Glutamatergic neuron (in vitro differentiated cells): ENCODE measurements at places on chromosomes 7 and 10.

DNA sequence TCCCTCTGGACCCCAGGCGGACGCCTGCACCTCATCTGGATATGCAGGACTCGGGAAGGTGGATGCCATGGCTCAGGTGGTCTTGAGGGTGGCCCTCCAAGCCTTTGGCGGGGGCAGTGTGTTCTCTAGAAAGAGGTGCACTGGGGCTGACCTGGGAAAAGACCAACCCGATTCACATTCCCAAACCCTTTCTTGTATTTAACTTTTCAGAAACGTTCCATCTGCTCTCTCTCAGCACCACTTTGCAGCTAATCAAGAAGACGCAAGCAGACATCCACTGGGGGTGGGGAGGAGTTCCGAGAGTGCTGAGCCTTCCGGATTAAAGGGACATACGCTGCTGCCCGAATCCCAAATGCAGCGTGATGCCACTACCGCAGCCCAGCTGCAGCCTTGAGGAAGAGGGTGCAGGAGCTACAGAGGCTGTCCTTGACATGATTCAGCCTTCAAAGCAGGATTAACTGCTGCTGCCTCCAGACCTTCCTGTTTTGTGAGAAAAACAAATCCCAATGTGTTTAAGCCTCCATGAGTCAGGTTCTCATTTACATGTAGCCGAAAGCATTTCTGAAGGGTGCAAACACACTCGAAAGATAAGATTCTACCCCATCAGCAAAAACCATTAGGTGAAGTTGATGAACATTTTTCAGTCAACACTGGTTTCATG is 39.9 kb downstream of the RBM17 start:
- no peak for DNase-seq

DNA sequence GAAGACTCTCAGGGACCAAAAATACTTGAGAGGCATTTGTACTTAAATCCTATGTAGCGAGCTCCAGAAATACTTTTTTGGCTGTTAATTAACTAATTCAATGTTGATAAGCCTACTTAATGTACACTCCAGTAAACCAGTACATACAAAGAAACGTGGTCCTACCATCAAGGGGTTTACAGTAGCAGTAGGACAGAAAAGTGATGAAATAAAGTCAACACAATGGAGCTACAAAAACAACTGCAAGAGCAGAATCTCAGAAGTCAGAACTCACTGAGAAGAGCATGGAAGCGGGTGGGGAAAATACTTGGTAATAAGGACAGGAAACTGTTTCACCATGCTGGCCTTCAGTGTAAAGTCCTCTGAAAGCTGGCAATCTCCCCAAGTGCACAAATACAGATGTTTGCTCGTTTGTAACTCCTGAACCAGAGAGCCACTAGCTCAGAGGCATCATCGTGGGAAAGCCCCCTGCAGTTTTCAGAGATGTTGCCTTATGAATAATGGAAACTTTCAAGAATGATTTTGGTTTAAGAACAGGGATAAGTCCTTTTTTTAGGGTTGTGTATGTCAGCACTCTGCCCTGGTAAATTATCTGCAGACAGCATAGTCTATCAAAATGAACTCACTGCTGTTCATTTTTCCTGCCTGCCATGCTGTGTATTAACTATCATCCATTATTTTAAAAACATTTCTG is 233.2 kb downstream of the SORCS1 start:
- DNase-seq: no peak

- no peak for DNase-seq
These were observed 53.5 kb downstream of the DNAJC12 start for GRCh38 chr10:67784474-67784873.

DNA sequence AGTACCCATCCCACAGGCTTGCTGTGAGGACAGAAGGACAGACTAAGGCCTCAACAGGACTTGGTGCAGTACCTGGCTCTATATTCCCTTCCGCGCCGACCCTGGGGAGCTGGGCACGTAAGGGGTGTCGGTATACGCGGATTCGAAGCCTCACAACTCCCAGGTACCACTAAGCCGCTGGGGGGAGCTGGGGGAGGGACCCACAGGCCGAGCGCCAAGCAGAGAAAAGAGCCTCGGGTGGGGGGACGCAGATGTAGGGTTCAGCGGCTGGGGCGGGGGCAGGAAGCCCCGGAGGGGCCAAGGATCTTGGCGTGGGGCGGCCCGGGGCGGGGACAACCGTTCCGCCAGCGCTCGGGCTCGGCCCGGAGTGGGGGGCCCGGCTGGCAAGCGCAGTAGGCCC is 126.4 kb upstream of the ZNF746 start:
- peak; percentile 30 for DNase-seq

DNA sequence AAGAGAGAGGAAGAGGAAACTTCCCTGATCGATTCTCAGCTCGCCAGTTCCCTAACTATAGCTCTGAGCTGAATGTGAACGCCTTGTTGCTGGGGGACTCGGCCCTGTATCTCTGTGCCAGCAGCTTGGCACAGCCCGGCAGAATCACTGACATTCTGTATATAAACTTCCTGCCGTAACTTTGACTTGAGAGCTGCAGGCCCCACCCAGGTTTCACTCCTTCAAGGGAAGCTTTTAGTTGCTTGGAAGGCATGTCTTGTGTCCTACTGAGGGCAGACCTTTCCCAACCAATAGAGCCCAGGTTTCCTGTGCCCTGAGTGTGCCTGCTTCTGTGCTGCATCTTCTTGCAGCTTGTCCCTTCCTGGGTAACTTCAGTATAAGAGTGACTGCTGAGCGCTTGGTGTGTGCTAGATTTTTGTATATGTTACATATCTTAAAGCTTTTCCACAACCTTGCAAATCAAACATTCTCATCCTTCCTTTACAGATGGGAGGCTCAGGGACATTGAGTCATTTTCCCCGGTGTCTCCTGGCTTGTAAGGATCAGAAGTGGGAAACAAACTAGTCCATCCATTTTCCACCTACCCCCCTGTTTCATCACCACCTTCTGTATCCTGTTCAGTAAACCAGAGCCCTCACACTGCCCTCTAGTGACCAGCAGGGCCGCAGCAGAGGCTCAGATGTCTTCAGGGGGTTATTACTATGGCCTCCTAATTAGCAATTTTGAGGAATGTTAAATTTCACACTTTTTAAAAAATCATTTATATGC is 225.2 kb upstream of the PRSS58 start:
- DNase-seq: peak; percentile 80

DNA sequence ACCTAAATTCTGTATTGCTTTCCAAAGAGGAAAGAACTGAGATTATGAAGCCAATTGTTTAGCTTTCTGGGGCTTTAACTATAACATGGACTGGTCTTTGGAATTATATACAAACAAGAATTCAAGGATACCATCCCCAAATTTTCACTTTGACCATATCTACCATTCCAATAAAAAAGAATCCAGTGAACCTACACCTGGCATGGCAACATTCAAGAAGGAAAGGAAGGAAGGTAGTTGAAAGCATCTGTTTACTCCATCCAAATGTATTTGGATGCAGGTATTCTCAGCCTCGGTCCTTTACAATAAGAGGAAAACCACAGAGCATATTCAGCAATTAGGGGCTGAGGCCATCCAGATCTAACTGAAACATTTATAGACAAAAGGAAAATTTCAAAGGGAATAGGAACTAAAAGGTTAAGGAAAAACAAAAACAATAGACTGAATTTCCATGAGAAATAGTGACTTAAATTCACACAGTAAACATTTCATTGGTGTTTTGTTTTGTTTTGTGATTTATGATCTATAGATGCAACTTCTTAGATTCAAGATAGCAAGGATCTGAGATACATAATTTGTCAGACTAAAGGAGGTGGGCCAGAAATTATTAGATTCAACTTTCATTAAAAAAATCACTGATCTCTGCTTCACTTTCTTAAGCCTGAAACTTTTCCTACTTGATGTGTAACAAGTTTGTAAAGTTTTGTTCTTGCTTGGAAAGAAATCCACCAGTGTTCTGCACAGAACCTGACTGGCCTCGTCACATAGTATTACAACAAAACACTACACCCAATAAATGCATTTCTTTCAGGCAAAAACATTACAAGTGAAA is 12.7 kb downstream of the SKIDA1 start:
- no peak for DNase-seq

GRCh38 chr7:22363756-22364422 is 6.9 kb upstream of the RAPGEF5 start:
- DNase-seq: no peak

DNA sequence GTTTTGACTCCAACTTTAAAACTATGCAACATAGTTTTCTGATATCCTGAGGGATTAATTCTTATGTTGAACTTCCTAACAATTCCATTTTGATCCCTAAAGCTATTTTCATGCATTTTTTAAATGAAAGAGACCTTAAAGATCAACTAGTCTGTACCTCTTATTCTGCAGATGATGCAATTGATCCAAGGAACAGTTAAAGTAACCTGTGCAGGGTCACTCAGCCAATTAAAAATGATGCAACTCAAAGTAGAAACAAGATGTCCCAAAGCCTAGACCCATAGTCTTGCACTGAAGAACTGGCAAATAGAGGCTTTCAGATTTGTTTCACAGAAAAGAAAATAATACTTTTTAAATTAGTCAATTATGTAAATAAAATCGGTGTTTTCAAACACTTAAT is 86.3 kb downstream of the IMMP2L start:
- DNase-seq: no peak

DNA sequence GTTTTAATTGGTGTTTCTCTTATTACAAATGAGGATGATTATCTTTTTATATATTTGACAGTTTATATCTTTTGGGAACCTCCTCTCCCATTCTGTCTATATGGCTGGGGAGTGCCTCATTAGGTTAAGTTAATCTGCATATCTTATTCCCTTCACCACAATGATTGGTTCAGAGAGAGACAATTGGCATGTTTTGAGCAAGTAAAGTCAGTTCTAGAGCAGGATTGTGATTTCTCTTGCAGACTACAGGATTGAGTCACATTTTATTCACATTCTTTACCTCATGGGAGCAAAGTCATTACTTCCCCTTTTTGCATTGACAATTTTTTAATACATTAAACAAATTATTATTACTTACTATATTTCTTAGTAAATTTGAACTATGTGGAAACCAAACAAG is 345.6 kb downstream of the MDFIC start:
- no peak for DNase-seq

GRCh38 chr7:144826208-144826607 is 9.6 kb downstream of the TPK1 start:
- no peak for DNase-seq

- no peak for DNase-seq
These were observed 29.6 kb downstream of the SH2D4B start for GRCh38 chr10:80567292-80567691.

GRCh38 chr10:15804109-15804508 is 56.2 kb downstream of the MINDY3 start:
- DNase-seq: peak; percentile 22

DNA sequence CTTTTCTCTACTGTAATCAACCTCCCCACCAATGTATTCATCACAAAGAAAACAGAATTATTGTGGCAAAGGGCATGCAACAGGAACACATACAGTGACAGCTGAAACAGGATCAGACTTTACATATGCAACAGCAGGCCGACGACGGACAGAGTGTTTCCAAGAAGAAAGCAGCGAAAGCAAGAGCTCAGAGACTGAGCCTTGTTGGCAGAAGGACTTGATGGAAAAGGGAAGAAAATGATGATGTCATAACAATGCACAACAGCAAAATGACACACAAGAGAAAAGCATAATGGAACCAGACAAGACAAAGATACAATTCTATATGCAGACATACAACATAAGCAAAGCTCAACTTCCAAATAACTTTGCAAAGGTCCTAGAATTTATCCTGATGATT is 106.5 kb downstream of the ARHGAP12 start:
- peak; percentile 34 for DNase-seq

GRCh38 chr7:55173671-55174070 is 154.9 kb downstream of the EGFR start:
- DNase-seq: no peak

GRCh38 chr10:119715628-119716505 is 10.0 kb upstream of the INPP5F start:
- DNase-seq: no peak

- DNase-seq: no peak
These were observed 20.6 kb upstream of the ERCC6 start for GRCh38 chr10:49559476-49559875.

DNA sequence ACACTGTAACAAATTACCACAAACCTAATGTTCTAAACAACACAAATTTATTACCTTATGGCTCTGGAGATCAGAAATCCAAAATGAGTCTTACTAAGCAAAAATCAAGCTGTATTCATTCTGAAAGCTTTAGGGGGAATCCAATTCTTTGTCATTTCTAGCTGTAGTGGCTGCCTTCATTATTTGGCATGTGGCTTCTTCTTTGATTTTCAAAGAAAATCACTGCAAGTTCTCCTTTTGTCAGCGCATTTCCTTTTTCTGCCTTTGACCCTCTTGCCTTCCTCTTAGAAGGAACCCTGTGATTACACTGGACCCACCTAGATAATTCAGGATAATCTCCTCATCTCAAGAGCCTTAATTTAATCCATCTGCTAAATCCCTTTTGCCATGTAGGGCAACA is 36.9 kb downstream of the ZPBP start:
- DNase-seq: no peak

- DNase-seq: no peak
These were observed 21.4 kb upstream of the SHH start for GRCh38 chr7:155833651-155834050.

DNA sequence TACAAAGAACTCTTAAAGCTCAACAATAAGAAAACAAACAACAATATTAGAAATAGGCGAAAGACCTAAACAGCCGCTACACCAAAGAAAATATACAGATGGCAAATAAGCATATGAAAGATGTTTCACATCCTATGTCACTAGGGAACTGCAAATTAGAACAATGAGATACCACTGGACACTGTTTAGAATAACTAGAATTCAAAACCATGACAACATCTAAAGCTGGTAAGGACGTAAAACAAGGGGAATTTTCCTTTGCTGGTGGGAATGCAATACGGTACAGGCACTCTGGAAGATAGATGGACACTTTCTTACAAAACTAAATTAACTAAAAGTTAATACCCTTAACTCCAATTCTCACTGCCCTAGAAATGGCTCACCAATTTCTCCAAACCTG is 44.5 kb downstream of the THSD7A start:
- no peak for DNase-seq

GRCh38 chr10:52740155-52740549 is 32.4 kb downstream of the MBL2 start:
- no peak for DNase-seq

- DNase-seq: no peak
These were observed 314.1 kb upstream of the C7orf33 start for GRCh38 chr7:148276314-148277041.

DNA sequence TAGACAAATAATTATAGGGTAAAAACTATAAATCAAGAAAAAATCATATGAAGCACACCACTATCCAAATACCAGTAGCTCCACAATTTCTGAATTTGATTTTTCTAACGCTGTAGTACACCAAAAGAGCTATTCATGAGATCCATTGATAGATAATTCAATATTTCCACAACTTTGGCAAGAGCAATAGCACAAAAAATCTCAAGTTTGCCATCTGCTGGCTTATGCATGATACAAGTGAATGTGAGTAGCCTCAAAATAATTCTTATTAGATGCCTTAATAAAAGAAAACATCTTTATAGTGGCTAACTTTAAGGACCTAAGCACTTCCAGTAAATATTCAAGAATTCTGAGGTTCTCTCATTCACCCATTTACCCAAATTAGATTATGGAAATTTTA is 2.2 kb upstream of the TMEM196 start:
- no peak for DNase-seq
